ENCODE measurements at places on chromosomes 7 and 10.

DNA sequence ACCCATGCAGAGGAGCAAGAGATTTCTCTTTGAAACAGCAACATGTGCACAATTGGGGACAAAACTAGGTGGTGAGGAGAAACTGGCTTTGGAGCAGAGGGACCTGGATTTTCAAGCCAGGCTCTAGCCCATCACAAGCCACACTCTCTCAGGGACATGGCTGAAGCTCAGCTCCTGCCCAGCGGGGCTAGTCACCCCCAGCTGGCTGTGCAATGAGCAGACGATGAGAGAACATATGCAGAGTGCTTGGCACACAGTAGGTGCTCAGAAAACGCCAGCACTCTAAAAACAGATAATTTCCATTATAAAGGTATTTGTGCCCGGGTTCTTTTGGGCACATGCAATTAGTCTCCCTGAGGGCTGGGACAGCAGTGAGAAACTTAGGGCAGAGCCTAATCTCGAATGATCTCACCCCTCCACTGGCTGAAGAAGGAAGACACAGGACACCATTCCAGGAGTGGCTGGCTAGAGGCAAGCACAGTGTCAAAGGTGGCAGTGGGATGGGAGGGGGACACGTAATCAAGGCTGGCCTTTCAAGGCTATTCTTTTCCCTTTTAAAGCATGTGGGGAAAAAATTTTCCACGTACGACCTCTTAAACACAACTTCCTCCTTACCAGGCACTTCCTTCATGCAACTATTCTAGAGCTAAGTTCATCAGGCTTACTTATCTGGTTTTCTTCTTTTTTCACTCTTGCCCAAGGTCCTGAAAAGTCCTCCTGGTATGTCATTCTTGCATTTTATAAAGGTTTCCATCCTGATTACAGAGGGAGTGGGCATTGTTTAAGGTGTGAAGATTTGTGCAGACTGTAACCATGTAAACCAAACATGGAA lies 15.1 kb downstream of the FAM53B start:
- DNase-seq = peak; percentile 25

- DNase-seq = no peak
Observed at GRCh38 chr10:56653289-56653688, 292.2 kb upstream of the ZWINT start.

DNA sequence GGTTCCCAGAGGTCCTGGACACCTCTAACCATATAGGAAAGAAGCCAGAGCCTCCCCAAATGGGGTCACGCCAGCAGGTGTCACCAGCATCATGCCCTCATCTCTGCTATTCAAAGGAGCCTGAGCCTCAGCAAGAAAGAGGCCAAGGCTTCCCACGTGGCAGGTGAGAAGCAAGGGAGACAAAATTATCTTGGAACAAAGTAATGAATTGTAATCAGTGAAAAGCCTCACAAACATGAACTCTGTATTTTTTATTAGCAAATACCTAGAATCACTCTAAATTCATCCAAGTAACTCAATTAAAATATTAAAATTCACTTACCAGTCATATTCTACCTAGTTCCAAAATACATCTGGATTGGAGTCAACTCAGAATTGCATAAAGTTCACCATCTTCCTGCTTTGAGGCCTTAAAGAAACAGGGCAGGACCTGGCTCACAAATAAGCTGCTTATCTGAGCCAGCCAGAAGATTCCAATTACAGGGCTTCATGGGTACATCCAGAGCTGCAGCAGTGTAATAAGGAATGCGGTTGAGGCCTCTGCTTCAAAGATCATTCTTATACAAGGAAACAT lies 68.7 kb downstream of the SGMS1 start:
- DNase-seq = no peak

DNA sequence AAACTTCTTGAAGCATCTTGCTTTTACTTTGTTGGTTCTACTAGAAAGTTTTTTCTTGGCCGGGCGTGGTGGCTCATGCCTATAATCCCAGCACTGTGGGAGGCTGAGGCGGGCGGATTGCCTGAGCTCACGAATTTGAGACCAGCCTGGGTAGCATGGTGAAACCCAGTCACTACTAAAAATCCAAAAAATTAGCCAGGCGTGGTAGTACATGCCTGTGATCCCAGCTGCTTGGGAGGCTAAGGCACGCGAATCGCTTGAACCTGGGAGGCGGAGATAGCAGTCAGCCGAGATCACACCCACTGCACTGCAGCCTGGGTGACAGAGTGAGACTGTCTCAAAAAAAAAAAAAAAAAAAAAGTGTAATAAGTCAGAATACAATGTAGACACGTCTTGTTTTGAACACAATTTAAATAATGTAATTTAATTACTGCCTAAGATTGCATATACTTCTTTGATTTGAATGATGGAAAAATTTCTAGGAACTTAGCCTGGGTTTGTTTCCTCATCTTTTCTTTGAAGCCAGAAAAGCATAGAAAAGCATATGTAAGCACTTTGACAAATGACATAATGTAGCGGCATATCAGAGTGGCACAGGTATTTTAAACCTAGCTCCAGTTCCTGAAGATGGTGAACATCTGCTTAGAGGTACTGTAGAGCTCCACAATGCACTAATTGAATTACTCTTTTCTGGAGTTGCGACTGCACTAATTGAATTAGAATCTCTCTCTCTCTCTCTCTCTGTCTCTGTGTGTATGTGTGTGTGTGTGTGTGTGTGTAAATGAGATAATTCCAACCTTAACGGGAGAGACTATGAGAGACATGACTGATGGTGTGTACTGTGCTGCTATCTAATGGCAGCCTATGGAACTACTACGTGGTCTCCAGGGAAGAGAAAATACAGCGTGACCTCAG lies 87.8 kb downstream of the BTRC start:
- no peak for DNase-seq

- DNase-seq = no peak
Observed at GRCh38 chr7:70263471-70264255, 665.4 kb downstream of the AUTS2 start.

GRCh38 chr7:155147172-155147571 lies 77.0 kb downstream of the HTR5A start:
- no peak for DNase-seq

DNA sequence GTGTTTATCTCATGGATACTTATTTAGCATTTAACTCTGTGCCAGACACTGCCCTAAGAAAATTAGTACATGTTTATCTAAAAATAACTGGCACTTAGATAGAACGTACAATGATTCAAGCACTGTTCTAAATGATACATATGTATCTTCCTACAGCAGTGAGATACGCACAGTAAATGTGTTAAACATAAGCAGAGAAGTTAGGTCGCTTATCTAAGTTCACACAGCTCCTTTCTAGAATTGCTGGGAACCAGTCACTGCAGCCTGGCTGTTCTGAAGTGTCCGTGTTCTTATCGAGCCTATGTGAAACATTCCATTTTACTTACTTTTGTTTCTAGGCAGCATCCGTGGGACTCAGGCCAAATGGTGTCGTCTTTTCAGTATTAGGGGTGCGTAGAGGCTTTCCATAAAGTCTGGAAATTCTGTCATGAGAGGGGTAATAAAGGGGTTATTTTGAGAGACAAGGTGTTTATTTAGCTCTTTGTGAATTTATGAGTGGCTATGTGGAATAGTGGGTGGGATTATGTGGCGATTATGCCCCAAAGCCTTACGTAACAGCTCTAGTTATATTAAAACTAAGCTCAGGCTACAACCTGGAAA lies 186.9 kb downstream of the SND1 start:
- no peak for DNase-seq

DNA sequence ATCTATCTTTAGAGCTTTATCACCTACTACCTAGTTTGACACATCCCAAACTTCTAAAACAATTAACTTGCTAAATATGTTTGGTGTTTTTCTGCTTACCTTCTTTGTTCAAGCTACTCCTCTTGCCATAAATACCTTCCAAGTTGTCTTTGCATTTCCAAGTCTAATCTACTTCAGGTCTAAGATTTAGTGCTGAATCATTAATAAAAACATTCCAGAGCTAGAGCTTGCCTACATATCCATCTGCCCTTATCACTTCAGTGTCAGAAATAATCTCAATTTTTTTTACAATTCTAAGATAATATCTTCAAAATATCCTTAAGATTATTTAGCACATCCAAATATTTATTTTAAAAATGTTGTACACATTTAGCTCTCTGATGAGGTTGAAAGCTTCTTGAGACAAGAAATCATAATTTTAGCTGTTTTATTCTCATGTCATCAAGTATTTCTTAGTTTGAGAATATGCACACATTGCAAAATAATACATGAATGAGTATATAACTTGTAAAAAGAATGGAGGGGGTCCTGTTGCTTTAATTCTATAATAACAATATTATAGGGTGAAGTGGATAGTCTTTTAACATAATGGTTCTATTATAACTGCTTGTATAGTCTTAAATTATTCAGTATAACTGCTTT lies 466.3 kb downstream of the SEMA3D start:
- DNase-seq = no peak

GRCh38 chr10:1393481-1393880 lies 337.3 kb downstream of the WDR37 start:
- DNase-seq = no peak
